ENCODE measurements at places on chromosomes 2 and 18. TPM values are rescaled to one million over a fixed set of nuclear protein-coding genes. Genes with fewer than 3 reads are reported as not detected.

Gene TXNDC2
- 0.07 TPM for total RNA-seq

- DNase-seq = no peak
These were observed 20.4 kb upstream of the ZNF397 start for GRCh38 chr18:35220424-35220823.

DNA sequence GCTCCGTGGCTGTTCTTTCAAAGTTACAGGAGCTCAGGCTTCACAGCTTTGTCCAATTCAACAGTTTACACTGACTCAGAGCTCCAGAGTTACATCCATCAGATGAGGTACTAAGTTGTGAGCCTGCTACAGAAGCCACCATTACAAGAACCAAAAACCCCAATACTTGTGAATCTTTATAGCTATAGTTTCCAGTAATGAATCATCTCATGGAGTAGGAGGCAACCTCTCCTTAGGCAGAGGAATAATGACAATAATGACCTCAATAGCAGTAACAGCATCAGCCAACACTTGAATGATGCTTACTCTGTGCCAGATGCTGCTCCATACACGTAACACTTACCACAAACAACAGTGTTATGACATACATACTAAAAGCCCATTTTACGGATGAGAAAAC is 3.6 kb downstream of the ZC3H8 start:
- DNase-seq = no peak

- DNase-seq = no peak
These were observed 5.0 kb upstream of the CHST10 start for GRCh38 chr2:100422320-100423055.

DNA sequence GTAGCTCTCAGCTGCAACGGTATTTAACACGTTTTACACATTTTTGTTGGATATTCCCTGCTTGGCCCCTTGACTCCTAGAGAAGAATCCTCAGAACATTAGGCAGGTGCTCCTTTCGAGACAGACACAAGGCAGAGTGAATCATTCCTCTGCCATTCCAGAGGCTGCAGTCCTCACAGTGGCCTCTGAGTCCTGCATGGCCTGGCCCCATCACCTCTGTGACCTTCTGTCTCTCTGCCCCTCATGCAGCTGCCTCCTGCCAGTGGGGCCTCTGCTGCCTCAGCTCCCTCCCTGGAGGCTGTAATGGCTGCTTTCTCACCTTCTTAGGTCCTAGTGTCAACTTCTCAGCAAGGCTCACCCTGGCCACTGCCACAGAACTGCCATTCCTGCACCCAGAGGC is 101.3 kb downstream of the PTPRM start:
- DNase-seq = no peak

- no peak for DNase-seq
These were observed 9.7 kb upstream of the LDAH start for GRCh38 chr2:20832606-20833005.
